Spleen (tissue), 13 donors: ENCODE measurements at places on chromosomes 12 and 14. TPM values are rescaled to one million over a fixed set of nuclear protein-coding genes. Genes with fewer than 3 reads are reported as not detected.

Gene POC1B
- polyA plus RNA-seq, result 12.1 TPM

Gene KLRC2
- 1.4 TPM for polyA plus RNA-seq

Gene MMP14
- 30.8 TPM for polyA plus RNA-seq

Gene LPAR5
- 10.9 TPM for polyA plus RNA-seq

Gene HCFC2
- 4.3 TPM for polyA plus RNA-seq

Gene BHLHE41
- polyA plus RNA-seq, result 22.9 TPM

Gene PTPN21
- 1.1 TPM for polyA plus RNA-seq

Gene KRT79
- polyA plus RNA-seq, result 0.15 TPM

Gene LTB4R
- polyA plus RNA-seq, result 28.6 TPM

Gene CACNB3
- 4.3 TPM for polyA plus RNA-seq

Gene SERPINA9
- 0.10 TPM for polyA plus RNA-seq

Gene NFYB
- polyA plus RNA-seq, result 28.3 TPM

Gene SALL2
- 0.76 TPM for polyA plus RNA-seq

Gene KCNJ8
- 2.2 TPM for polyA plus RNA-seq

Gene RPGRIP1
- 1.3 TPM for polyA plus RNA-seq

Gene CBLN3
- 6.8 TPM for polyA plus RNA-seq

Gene RNASE1
- polyA plus RNA-seq, result 61.9 TPM

Gene ADAMTS20
- not detected for polyA plus RNA-seq

Gene TEX52
- polyA plus RNA-seq, result not detected

Gene SSTR1
- polyA plus RNA-seq, result 0.35 TPM

Gene RASAL1
- 1.1 TPM for polyA plus RNA-seq

Gene FAM186B
- 0.08 TPM for polyA plus RNA-seq

Gene NRXN3
- 0.22 TPM for polyA plus RNA-seq

Gene WNT1
- not detected for polyA plus RNA-seq

Gene FBLN5
- 61.9 TPM for polyA plus RNA-seq

Gene PPFIBP1
- polyA plus RNA-seq, result 4.1 TPM

Gene FOXN4
- polyA plus RNA-seq, result not detected

Gene TAS2R20
- polyA plus RNA-seq, result 0.32 TPM

Gene PROX2
- 0.06 TPM for polyA plus RNA-seq

Gene VPS33A
- 9.7 TPM for polyA plus RNA-seq

Gene FIGNL2
- polyA plus RNA-seq, result 0.20 TPM

Gene XPOT
- polyA plus RNA-seq, result 16.0 TPM

Gene GPR65
- polyA plus RNA-seq, result 9.4 TPM

Gene C3AR1
- 9.8 TPM for polyA plus RNA-seq

Gene CARMIL3
- polyA plus RNA-seq, result 0.39 TPM

Gene KLRC4
- 0.22 TPM for polyA plus RNA-seq

Gene KRT72
- polyA plus RNA-seq, result 1.7 TPM

Gene KCNMB4
- polyA plus RNA-seq, result 1.2 TPM

Gene BBOF1
- 1.0 TPM for polyA plus RNA-seq

Gene PLEKHD1
- polyA plus RNA-seq, result 0.06 TPM

Gene CELA1
- 0.21 TPM for polyA plus RNA-seq

Gene VWF
- polyA plus RNA-seq, result 38.6 TPM
